ENCODE measurements at places on chromosomes 4 and X. TPM values are rescaled to one million over a fixed set of nuclear protein-coding genes. Genes with fewer than 3 reads are reported as not detected.

The C4orf54 gene
- not detected for polyA plus RNA-seq

The CT47A1 gene
- polyA plus RNA-seq, result not detected

The MAOB gene
- polyA plus RNA-seq, result not detected

The CUL4B gene
- polyA plus RNA-seq, result 18.0 TPM

The VCX2 gene
- not detected for polyA plus RNA-seq

The GAGE1 gene
- not detected for polyA plus RNA-seq

The SPANXA2 gene
- not detected for polyA plus RNA-seq

The EFHC2 gene
- polyA plus RNA-seq, result not detected

The EGFL6 gene
- polyA plus RNA-seq, result not detected

The CSAG3 gene
- not detected for polyA plus RNA-seq

The ETDA gene
- polyA plus RNA-seq, result not detected

The TECRL gene
- polyA plus RNA-seq, result not detected

The PCDH11X gene
- polyA plus RNA-seq, result not detected

The GAGE2A gene
- polyA plus RNA-seq, result not detected

The P2RY8 gene
- 206 TPM for polyA plus RNA-seq

The SCFD2 gene
- 17.2 TPM for polyA plus RNA-seq

The ERAS gene
- not detected for polyA plus RNA-seq

The COL4A5 gene
- polyA plus RNA-seq, result not detected

The SEPSECS gene
- 3.5 TPM for polyA plus RNA-seq

The BMX gene
- not detected for polyA plus RNA-seq

The MAEA gene
- polyA plus RNA-seq, result 67.1 TPM

Measured in IgD-negative memory B cell (primary cell).